SK-MEL-5 (cell line): ENCODE measurements at places on chromosomes 1 and 21.

DNA sequence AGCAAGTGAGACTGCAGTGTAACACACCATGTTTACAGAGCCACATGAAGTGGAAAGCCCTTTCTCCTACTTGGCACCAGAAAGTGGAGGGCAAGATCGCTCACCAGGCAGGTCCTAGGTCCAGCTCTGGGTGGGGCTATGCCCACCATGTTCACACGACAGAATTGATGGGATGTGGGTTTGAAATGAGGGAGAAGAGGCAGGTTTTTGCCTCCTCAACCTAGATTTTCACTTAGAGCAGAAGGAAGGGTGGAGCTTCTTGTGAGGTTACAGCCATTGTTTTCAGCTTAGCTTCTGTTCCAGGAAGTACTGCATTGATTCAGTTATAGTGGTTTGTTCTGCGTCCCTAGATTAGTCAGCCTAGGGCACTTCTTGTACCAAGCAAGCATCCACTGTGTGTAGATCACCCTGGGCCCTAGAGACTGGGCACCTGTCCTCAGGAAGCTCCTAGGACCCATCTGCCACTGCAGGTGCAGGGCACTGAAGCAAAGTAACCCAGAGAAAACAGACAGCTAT is 2.3 kb downstream of the CD53 start:
- no peak for DNase-seq

DNA sequence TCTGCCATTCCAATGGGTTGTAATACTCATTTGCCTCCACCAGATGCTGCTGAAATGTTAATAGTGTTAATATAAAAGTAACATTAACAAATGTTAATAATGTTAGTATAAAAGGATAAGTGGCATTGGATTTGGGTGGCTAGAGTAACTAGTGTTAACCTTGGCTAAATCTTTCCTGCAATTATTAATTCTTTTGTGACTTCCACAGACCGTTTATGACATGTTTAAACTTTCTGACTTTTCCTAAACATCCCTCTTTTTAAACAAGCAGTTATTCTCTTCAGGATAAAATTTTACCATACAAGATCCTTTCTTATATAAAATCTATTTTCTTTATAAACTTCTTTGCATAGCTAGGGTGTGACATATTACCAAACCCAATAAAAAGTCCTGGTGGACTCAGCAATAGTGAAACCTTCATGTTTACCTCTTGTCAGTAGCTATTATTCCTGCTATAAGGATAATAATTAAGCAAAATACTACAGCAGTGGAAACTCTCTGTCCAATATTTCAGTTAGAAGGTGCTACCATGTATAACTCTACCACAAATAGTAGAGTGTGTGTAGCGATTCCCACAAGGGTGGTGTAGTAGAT is 41.5 kb downstream of the CCDC30 start:
- DNase-seq: no peak

DNA sequence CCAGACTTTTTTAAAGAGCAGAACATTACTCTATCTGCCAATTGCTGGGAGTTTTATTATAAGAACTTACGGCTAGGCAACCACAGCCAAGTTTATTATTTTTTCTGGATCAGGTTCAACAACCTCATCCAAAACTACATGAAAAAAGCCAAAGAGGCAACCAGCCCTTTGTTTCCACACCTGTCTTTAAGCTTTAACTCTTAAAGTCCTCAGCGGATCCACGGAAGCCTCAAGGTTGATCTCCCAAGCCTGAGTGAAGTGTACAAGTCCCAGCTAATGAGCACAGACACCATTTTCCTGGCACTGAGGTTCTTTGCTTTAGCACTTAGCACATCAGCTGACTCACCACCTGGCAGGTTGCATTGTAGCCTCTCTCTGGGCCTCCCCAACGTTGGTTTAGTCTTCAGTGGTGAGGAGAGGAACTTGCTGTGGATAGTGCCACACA is 143.1 kb downstream of the TGFBR3 start:
- DNase-seq: no peak

DNA sequence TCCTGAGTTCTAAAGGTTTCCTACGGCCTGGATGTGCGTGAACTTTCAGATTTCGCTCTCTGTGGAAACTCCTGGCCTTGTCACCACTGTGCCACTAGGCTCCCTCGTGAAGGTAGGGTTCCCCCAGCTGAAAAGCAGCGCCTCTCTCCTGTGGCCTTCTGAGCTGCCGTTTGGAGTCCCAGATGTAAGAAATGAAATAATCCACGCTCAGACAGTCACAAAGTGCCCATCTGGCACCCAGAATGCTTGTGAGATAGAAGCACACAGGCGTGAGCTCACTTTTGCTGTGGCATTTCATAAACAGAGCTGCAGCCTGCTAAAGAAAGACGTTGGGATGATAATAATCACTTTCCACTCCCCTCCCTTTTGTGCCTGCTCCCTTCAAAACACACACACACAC is 65.8 kb downstream of the LMO4 start:
- no peak for DNase-seq

DNA sequence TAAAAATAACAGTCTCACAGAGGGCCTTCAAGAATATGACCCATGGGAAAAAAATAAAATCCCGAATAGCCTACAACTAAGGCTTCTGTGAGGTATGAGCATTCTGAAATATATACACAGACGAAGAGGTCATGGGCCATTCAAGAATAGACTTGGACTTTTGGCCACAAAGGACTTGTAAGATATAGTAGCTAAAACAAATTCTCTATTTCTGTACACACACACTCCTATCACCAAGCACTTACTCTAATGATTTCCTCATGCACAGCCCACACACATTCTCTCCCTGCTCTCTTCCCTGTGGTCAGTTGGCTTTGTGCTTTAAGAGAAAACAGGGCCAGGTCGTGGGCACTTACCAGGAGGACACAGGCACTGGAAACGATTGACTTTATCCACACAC is 69.7 kb upstream of the ADAM30 start:
- no peak for DNase-seq
